ENCODE measurements at places on chromosomes 7 and 10.

GRCh38 chr10:74097776-74098175 is 52.9 kb downstream of the AP3M1 start:
- DNase-seq = no peak

DNA sequence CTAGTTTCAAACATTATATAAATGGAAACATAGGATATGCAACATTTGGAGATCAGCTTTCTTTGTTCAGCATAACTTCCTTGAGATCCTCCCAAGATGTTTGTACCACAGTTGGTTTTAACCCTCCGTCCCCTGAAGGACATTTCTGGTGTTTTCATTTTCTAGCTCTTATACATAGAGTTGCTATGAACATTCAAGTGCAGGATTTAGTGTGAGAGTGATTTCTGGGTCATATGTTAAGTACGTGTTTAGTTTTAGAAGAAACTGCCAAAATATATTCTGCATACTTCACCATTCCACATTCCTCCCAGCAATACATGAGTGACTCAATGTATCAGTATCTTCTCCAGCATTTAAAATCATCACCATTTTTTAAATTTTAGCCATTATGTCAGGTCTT is 588.7 kb upstream of the PFKP start:
- DNase-seq = no peak

GRCh38 chr10:33031815-33032653 is 74.0 kb upstream of the ITGB1 start:
- peak; percentile 3 for DNase-seq

DNA sequence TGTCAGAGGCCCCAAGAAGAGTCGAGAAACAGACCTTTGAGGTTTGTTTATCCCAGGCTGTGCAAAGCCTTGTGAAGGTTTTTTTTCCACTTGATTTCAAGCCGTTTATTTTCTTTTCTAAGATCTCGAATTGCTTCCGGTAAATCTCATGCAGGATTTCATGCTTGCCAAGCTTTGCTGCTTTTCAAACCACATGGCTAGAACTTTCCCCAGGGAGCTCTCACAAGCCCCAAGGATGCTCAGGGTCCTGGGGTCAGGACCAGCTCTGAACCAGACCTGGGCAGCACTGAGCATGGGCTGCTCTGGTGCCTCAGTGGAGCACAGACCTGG is 48.0 kb upstream of the AQP1 start:
- no peak for DNase-seq

GRCh38 chr7:85749696-85750453 is 563.0 kb upstream of the SEMA3D start:
- no peak for DNase-seq

Data from GM23248 (cell line).